ENCODE measurements at places on chromosomes 16 and 17.

DNA sequence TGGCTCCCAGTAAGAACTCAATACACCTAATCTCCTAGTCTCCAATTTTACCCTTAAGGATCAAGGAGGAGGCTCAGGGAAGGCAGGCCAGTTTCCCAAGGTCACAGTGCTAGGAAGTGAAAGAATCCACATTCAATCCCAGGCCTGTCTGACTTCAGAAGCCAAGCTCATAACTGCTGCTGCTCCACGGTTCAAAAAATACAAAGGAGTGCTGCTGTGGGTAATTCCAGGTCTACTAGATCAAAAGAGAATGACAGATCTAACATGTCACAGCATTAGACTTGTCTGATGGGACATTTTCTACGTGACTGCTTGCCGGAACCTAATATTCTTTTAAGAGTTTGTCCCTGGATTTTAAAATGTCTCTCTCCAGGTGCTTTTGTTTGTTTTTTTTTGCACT lies 48.8 kb upstream of the IRX6 start:
- no peak for DNase-seq

DNA sequence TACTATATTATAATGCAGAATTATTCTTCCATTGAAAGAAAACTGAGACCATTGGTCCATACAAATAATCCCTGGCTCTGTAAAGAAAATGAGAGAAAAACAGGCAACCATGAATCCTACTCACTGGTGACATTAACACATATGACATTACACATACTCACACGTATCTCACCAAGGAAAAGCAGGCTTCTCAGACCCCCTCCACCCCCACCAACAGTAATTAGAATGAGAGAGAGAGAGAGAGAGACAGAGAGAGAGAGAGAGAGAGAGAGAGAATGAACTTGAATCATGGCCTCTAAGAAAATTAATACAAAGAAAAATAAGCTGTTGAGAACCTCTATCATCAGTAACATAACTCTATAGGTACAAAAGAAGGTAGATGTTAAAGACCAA lies 132.0 kb downstream of the SNX11 start:
- DNase-seq, result no peak

DNA sequence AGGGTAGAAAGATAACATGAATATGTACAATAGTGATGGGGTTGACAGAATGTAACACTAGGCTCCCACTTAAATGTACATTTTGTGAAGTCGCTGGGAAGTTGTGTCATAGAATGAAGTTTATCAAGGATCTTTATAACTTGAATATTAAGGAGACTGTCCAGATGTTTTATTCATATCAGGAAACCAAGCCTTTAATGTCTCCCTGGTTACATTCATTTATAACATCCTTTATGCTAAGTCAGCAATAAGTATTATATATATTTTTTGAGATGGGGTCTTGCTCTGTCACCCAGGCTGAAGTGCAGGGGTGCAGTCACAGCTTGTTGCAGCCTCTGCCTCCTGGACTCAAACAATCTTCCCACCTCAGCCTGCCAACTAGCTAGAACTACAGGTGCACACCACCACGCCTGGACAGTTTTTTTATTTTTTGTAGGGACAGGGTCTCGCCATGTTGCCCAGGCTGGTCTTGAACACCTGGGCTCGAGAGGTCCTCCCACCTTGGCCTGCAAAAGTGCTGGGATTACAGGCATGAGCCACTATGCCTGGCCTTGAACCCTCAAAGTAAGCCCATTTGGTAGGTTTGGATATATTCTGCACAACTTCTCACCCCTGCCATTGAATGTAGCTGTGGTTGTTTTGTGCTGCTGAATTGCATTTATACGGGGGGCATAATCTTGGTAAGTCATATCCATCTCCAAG lies 14.1 kb downstream of the CLTC start:
- DNase-seq, result no peak

GRCh38 chr17:77414811-77415400 lies 274.1 kb downstream of the SEC14L1 start:
- no peak for DNase-seq

GRCh38 chr16:85381738-85382592 lies 231.2 kb upstream of the GSE1 start:
- DNase-seq, result no peak

DNA sequence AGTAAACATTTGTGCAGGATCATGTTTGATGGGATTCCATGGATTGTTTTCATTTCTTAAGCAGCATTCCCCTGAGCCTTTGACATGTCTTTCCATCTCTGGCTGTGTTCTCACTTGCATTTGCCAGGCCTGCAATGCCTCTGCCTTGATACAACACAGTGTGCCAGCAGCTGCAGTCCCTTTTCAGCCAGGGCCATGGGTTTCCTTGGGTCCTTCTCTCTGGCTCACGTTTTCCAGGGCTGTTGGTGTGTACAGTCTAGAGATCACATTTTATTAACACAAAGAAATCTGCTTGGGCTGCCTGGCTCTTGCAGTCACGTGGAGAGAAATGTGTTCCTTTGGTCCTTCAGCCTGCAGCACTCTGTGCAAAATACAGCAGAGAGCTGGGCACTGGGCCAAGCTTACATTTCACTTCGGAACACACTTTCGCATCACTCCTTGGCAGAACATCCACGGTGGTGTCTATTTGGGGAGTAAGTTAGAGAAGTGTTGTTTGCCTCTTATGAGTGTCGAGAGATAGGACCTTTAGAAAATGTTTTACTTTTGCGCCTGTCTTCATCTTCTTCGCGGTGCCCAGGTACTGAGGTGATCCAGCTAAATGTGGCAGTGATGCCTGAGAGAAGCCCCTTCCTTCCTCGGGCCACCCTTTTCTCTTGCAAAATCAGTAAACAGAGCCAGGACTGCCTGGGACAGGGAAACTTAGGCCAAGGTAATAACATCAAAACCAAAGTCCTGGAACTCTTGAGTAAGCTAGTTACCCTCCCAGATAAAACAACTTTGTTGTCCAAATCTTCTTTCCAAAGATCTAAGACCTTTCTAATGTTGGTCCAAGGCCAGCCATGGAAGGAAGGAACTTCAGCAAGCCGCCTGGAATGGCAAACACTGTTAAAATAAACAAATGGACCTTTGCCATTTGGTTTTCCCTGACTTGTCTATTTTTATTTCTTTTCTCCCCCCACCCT lies 20.9 kb downstream of the HLF start:
- no peak for DNase-seq

- DNase-seq, result no peak
These were observed 169.7 kb downstream of the ANKFN1 start for GRCh38 chr17:56322991-56323390.

- peak; percentile 65 for DNase-seq
These were observed 42.8 kb downstream of the MRC2 start for GRCh38 chr17:62670202-62670821.

DNA sequence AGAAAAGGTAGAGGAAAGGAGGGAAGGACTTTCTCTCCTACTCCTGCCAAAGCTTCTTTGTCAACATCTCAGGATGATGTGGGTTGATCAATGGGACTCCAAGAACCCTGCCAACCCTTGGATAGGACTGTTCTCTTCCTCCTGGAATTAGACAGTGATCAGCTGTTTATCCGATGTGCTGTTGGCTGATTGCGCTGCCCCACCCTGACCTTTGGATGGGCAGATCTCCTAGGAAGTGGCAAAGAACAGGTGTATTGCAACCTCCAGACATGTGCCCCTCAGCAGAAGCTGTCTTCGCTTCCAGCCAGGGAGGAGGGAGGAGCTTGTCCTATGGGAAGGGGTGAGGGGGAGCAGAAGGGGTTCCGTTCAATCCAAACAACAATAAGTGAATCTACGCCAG lies 30.5 kb downstream of the SLC5A11 start:
- no peak for DNase-seq

GRCh38 chr17:71976011-71976649 lies 144.7 kb upstream of the SOX9 start:
- peak; percentile 8 for DNase-seq

DNA sequence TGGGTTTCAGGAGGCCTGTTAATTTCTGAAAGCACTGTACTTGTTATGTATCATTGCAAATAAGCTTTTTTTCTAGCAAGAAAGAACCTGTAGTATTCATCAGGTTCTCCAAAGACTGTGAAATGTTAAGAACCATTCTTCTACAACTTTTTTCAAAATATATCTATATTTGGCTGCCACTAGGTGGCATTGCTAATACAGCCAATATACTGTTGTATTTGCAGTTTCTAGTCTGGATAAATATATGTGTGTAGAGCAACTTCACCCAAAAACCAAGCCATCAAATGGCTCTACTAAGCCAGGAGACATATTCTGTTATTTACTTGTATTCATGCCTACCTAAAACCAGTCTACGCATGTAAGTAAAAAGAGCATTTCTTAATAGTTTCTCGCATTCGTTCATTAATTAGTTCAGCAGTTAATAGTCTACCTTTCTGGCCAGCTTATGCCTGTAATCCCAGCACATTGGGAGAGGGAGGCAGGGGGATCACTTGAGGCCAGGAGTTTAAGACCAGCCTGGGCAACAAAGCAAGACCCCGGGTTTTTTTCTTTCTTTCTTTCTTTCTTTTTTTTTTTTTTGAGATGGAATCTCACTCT lies 39.5 kb downstream of the VMP1 start:
- peak; percentile 24 for DNase-seq

- no peak for DNase-seq
These were observed 17.6 kb downstream of the CLUAP1 start for GRCh38 chr16:3518292-3518985.
